ENCODE measurements at places on chromosomes 1 and 21.

GRCh38 chr1:172588296-172589291 lies 55.6 kb downstream of the SUCO start:
- no peak for DNase-seq

DNA sequence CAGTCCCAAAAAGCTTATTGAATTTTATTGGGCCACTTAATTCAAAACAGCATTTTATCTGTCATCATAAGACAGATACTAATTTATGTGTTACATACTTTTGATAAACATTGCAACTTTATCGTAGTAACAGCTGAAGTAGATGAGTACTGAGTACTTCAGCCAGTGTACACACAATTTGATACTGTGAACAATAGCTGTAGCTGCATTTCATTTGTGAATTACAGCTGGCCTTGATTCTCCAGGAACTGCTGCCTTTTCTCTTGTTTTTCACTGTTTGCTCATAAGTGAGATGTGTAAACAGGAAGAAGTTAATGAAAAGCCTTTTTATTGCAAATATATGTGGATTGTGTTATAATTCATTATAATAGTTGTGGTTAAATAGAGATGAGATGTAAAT lies 10.2 kb downstream of the UAP1 start:
- no peak for DNase-seq

- peak; percentile 7 for DNase-seq
Measured at GRCh38 chr1:221987860-221988520, 246.1 kb upstream of the DUSP10 start.

GRCh38 chr1:160645386-160646130 lies 1.3 kb downstream of the SLAMF1 start:
- DNase-seq, result no peak

DNA sequence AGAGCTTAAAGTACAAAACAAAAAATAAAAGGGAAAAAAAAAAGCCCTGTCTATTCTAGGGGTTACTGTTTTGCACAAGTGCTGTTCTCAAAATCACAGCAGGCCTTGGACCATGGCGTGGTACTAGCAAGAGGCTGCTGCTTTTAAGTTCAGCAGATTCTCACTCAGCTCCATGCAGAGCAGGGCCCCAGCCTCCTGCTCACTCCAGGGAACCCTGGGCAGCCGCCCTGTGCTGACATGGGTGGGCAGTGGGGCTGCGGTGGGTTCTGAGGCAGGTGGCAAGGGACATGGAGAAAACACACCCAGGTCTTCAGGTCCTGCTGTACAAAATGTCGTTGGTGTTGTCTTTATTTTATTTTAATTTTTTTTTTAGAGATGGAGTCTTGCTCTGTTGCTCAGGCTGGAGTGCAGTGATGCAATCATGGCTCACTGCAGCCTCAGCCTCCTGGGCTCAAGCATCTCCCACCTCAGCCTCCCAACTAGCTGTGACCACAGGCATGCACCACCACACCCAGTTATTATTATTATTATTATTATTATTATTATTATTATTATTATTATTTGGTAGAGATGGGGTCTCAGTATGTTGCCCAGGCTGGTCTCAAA lies 170.9 kb downstream of the DYRK1A start:
- no peak for DNase-seq

GRCh38 chr1:47659146-47659545 lies 221.3 kb downstream of the FOXD2 start:
- DNase-seq, result peak; percentile 83

GRCh38 chr1:150092180-150092791 lies 24.7 kb downstream of the VPS45 start:
- no peak for DNase-seq

DNA sequence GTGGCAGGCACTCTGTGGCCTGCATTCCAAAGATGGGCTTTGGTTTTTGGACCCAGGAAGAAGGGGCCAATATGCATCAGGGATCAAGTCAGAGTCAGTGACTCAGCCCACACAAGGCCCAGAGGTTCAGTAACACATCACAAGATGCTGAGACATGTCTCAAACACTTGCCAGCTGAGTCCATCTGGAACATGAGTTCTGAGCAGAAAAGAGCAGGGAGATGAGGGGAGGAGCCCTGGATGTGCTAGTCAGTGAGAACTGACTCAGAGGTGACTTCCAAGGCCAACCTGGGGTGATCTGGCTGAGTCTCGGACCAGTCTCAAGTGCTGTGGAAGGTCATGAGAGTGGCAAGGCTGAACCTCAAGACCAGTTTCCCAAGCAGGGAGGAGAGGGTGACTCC lies 150.1 kb downstream of the CDC7 start:
- DNase-seq, result peak; percentile 28
